ENCODE measurements at places on chromosomes 5 and 9.

- DNase-seq: no peak
Measured at GRCh38 chr9:71127301-71127700, 5.9 kb upstream of the TRPM3 start.

- DNase-seq: no peak
Measured at GRCh38 chr9:136059321-136059791, 35.7 kb downstream of the NACC2 start.

DNA sequence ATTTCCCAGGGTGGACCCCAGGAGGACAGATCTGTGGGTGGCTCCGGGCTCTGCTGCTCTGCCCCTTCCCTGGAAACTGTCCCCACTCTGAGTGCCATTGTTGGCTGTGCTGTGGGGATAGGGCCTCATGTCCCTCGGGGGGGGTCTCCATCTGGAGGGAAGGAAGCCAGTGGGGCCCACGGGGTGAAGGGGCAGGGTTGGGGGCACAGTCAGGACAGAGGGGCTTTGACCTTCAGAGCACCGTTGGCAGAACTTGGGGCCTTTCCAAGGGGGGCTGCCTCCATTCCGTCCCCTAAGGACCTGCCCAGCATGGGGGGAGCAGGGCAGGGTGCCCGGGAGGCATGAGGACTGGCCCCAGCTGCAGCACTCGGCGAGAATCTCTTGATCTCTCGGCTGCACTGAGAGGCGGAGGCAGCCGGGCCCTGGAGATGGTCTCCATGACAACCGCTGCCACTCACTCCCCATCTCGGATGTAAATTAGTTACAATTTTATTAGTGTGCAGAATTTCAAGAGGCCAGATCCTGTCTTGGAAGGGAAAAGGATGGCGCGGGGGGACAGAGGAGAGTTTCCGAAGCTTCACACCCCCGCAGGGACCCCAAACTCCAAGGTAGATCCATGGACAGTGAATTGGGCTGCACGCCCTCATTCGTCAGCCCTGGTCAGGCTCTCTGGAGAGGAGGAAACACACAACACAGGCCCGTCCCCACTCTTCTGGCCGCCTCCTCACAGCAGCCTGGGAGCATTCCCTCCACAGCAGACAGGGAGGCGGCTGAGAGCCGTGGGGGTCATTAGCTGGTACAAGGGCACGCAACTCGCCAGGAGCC lies 216.2 kb upstream of the IER5L start:
- no peak for DNase-seq

DNA sequence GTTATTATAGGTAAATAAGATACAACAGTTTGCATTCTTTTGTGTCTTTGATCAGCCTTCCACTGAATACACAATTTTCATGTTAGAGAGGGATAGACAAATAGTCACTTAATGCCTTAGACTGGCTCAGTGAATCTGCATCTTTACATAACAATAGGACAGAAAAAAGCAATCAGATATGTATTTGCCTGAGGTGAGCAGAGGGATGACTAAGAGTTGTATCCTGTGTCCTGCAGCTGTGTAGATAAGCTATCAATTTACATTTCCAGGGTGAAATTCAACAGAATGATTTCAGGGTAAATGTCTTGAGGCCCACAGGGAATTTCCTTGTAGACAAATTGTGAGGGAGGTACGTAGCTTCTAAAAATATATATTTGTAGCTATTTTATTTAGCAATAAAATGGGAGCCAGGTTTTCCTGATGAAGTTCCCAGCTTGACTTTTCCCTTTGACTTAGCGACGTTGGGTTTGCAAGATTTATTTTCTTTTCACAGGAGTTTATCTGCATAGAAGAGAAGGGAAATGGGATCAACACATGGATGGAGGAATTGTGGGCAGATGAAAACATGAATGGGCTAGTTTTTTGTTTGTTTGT lies 586.1 kb upstream of the CDH6 start:
- DNase-seq: no peak

All from activated naive CD4-positive, alpha-beta T cell treated with anti-CD3 and anti-CD28 coated beads for 36 hours (primary cell).